ENCODE measurements at places on chromosomes 12 and 14. TPM values are rescaled to one million over a fixed set of nuclear protein-coding genes. Genes with fewer than 3 reads are reported as not detected.

Gene ADCY4
- 19.7 TPM for total RNA-seq

- DNase-seq, result no peak
Measured at GRCh38 chr14:69317780-69318179, 57.8 kb downstream of the GALNT16 start.

- DNase-seq, result no peak
Measured at GRCh38 chr12:24664161-24664880, 284.6 kb downstream of the BCAT1 start.

GRCh38 chr14:23402296-23403138 is 5.6 kb downstream of the MYH6 start:
- DNase-seq, result no peak

DNA sequence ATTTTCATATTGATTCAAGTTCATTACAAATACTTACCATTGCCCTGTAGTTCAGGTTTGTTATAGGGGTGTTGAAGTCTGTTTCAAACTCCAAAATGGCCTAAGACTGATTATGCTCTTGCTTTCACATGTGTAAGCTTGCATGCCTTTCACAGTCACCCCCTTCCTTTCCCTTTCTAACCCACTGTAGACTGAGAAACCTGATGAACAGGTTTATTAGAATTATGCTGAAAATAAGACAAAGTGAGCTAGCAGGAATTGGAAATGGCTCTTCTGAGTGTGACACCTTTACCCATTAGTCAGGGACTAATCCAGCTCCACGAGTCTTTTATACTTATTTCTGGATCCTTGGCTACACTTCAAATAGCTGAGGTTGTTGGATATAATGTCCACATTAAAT is 38.9 kb downstream of the FBXO33 start:
- DNase-seq, result no peak

Gene PSMB5
- 90.0 TPM for total RNA-seq

DNA sequence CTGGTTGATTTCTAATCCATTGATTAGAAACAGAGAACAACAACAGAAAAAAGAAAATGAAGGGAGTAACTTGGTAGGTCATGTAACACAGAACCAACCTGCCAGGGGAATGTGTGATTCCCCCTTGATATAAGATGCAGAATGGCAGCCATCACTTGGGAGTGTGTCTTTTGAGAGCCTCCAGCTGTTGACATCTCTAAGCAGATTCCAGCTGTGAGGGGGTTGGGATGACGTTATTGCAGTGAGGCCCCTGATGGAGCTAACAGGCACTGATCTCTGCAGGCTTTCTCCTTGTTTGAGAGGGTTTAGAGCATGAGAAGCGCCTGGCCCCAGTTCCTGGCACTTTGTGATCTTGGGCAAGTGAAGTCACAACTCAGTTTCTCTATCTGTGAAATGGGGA is 124.9 kb downstream of the PELI2 start:
- DNase-seq, result no peak

- no peak for DNase-seq
Measured at GRCh38 chr12:45416126-45416525, 200.2 kb downstream of the ANO6 start.

DNA sequence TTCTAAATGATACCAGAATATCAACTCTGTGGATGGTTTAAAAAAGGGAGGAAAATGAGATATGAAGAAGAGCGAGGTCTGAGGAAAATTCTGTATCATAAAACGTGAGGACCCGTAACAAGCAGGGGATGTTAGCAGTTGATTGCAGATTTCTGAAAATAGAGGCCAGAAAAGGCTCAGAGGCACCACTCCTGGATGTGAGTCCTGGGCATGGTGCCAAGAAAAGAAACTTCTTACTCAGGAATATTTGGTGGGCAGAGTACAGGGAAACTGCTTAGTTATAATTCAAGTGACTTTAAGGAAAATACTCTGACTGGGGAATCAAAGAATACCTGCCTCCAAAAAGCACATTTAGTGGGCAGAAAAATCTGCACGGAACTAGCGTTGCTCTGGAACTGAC is 85.5 kb downstream of the PRICKLE1 start:
- no peak for DNase-seq

GRCh38 chr14:93431036-93431670 is 414 bp downstream of the UNC79 start:
- no peak for DNase-seq

GRCh38 chr14:101705733-101706508 is 55.6 kb upstream of the PPP2R5C start:
- DNase-seq, result peak; percentile 91

Gene CRIP1
- total RNA-seq, result 103 TPM

DNA sequence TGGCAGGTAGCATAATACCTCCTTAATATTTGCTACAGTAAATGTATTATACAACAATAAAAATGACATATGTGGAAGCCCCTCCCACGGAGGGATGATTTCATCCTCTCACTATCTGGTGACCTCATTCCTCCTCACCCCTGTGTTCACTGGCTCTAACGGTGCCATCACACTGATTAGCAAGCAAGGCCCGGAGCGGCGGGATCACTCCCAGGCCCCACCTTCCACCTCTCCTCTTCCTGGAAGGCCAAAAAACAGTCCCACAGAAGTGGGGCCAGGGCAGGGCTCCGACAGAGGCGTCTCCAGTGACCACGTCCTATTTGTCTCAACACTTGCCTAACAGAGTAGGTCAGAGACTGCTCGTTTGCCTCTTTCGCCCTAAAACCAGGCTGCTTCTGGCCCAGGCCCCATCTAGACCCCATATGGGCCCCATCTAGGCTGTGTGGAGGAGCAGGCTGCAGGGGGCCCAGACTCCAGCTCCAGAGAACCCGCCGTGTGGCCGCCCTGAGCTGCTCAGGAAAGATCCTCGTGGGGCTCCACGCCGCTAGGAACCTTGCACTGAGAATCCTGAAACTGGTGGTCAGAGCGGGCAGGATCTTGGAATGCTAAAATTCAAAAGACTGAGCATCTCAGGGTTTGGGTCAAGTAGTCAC is 3.7 kb downstream of the SELPLG start:
- DNase-seq, result no peak

GRCh38 chr12:109307051-109307450 is 2.0 kb downstream of the FOXN4 start:
- DNase-seq, result no peak

DNA sequence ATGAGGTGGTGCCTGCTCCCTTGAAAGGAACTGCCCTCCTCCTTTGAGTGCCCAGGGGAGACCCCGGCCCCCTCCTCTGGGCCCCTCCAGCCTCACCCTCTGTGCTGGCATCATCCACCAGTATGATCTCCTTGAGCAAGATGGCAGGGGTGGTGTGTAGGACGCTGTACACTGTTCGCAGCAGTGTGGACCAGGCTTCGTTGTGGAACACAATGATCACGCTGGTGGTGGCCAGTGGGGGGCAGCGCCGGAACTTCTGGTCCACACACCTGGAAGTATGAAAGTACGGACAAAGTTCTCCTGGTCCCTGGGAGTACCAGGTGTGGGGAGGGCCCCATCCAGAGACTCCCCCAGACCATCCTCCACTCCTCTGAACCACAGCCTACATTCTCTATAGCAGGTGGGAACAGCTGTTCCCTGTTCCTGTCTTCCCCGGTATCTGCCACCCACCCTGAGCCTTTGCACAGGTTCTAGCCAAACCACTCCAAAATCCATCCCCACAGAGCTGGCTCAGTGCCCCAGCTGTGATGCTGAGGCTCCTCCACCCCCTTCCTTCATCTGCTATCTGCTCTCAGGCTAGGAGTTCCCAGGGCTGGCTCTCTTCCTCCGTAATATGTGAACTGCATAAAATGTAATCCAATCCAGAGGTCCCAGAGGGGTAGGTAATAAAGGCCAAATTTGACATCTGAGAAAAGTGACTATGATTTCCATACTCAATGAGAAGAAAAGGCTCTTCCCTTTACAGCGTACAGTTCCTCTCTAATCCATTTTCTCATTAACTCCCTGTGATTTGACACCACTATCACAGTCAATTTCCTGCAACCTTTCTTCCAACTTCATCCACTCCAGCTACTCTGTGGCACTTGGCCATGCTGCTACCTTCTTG is 13.9 kb downstream of the GALNT6 start:
- DNase-seq, result no peak

DNA sequence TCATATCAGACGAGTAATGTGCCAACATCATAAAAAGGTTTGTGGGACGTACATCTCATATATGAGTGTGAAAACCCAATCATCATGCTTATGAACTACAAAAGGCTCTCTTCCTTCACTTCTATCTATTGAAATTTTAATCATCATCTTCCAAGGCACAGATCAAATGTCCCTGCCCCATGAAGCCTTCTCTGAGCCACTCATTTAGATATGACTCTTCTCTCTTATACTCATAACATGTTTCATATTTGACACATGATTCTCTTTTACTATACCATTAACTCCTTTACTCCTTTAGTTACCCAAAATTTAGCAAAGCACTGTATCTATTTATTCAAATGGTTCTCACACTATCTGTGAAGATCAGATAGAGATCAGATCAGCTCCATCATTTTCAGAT is 22.2 kb downstream of the RALGAPA1 start:
- DNase-seq, result no peak

Gene PIWIL1
- total RNA-seq, result not detected

- no peak for DNase-seq
Measured at GRCh38 chr12:99959549-99960170, 25.1 kb downstream of the ANKS1B start.

Gene GRIP1
- total RNA-seq, result 11.5 TPM

GRCh38 chr14:94127330-94127729 is 2.1 kb downstream of the IFI27L2 start:
- no peak for DNase-seq

Gene RTRAF
- 48.0 TPM for total RNA-seq

Measured in lower leg skin (tissue), 4 donors.